HCT116 (cell line): ENCODE measurements at places on chromosomes 3 and 15. TPM values are rescaled to one million over a fixed set of nuclear protein-coding genes. Genes with fewer than 3 reads are reported as not detected.

GRCh38 chr3:12194669-12195161 is 36.0 kb upstream of the TIMP4 start:
- peak; percentile 86 for DNase-seq

Gene CYP8B1
- total RNA-seq, result 0.12 TPM

GRCh38 chr15:59894835-59895234 is 109.3 kb upstream of the FOXB1 start:
- no peak for DNase-seq

DNA sequence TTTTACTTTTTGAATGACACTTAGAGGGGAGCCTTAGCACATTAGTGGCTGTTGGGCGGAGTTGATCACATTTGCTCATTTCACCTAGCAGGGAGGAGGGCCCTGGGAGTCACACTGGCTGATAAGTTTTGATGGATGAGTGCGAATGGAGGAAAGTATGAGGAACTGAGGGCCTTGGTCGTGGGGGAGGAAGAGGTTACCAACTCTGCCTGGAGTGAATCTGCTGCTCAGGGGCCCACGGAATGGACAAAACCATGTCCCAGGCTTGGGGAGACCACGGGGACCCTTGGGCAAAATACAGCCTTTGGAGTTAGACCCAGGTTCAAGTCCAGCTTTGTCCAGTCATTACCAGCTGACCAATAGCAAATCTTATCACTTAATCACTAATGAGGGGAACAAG is 5.1 kb upstream of the FLNB start:
- DNase-seq, result no peak

GRCh38 chr3:89449086-89449485 is 341.7 kb downstream of the EPHA3 start:
- DNase-seq, result no peak

DNA sequence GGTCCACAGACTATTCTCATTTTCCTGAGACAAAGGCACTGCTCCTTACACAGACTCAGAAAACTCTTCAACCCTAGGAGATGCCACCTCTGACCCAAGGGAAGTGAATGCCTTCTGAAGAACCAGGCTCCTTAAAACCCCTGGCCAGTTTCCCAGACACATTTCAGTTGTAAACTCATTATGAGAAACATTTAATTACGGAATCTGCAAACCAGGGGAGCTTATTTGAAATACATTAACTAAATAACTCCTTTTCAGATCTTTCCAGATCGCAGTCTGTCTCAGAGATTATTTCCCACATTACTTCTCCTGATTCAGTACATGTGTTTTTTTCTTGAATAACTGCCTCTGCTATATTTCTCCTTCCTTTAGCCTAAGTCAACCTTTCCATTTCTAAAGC is 17.6 kb downstream of the MYO5A start:
- no peak for DNase-seq

DNA sequence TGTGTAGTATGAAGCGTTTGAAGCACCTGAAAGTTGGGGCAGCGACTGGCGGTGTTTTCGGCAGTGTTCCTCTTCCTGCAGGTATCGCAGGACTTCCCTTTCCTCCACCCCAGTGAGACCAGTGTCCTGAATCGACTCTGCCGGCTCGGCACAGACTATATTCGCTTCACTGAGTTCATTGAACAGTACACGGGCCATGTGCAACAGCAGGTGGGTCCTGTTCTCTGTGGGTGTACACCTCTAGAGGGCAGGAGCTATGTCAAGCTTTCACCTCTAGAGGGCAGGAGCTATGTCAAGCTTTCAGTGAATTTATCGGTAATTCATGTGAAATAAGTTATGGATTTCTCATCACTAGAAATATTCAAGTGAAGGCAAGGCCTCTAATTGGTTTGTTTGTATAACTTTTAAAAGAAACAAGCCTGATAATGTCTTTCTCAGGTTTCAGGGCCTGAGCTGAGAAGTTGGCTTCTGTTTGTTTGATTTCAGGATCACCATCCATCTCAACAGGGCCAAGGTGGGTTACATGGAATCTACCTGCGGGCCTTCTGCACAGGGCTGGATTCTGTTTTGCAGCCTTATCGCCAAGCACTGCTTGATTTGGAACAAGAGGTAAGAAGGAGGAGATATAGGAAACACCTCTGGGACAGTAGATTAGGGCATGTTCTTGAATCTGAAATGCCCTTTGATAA is 5.3 kb downstream of the TUBGCP4 start:
- peak; percentile 27 for DNase-seq

- DNase-seq, result no peak
Measured at GRCh38 chr3:49341996-49342395, 2.1 kb upstream of the USP4 start.

DNA sequence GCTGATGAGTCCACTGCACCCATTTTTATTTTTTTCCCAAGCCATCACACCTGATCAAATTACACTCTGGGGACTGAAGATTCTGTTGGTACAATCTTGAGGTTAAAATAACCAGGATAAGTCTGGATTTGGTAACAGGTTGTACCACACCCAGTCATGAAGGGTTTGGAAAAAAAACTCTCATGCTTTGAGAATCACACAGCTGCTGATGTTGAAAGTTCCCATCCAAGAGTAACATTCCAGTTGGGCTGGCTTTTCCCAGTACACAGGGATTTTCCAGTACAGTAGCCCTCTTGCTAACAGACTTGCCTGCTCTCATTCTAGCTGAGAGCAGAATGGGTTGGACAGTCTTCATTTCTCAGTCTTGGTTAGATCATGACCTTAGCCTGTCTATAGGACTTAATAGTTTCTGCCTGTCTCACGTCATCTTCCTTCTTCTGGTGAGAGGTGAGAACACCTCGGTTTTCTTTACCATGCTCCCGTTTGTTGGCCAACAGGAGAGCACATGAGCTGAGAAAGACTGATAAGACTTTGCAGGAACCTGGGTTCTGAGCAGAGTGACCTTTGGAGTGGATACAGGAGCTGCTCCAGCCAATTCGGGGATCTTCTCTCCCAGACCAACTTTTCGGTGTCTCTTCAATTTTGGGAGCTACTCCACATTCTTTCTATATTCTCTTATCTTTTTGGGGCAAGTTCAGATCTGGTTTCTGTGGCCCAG is 300.1 kb upstream of the LYSMD4 start:
- DNase-seq, result no peak

Gene SLC38A3
- 3.1 TPM for total RNA-seq

DNA sequence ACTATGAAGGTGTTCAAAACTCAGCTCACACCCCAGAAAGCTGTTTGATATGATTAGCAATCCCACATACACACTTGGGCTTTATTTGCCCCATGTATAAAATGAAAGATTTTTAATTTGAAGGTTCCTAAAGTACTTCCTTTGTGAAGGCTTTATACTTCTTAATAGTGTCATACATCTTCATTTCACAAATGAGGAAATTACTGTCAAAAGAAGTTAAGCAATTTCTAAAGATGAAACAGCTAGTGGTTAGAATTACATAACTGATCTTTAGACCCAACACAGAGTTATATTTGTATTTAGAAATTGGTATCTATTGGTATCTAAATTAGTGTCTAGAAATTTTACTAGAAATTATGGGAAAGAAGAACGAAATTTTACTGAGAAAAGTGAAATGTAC is 7.1 kb downstream of the CD200R1 start:
- DNase-seq, result no peak

Gene HAPLN3
- 10.9 TPM for total RNA-seq

Gene PYGO1
- total RNA-seq, result 0.34 TPM

Gene FYCO1
- 15.8 TPM for total RNA-seq

- peak; percentile 92 for DNase-seq
Measured at GRCh38 chr3:160565442-160566403, at the start of gene KPNA4. Gene KPNA4 (minus strand): TSS chr3:160565571. CDS start chr3:160565282, 289 bp downstream.

DNA sequence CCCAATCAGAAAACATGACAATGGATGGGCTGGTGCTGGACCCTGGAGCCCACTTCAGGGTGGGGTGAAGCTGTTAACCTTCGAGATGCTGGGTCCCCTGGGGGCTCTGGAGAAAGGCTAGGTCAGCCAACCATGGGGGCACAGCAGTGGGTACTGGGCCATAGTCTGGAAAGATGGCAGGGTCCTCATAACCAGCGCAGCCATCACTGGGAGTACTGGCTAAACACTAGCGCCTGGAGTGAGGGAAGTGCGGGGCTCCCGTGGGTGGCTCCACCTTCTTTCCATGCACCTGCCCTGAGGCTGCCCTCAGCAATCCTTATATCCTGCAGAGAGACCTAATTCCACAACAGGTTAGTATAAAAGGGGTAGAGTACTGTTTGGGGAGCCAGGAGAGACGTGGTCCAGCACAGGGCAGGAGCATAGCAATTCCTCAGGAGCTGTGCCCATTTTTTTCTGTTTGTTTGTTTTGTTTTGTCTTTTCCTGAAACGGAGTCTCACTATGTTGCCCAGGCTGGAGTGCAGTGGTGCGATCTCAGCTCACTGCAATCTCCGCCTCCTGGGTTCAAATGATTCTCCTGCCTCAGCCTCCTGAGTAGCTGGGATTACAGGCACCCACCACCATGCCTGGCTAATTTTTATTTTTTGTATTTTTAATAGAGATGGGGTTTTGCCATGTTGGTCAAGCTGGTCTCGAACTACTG is 122.6 kb upstream of the MEF2A start:
- DNase-seq, result no peak

Gene FSIP1
- 0.42 TPM for total RNA-seq

Gene BNC1
- total RNA-seq, result not detected

GRCh38 chr3:77262361-77262760 is 222.5 kb downstream of the ROBO2 start:
- no peak for DNase-seq

Gene TP63
- not detected for total RNA-seq

Gene ITPKA
- total RNA-seq, result 10.8 TPM

GRCh38 chr3:186492385-186492984 is 51.7 kb downstream of the CRYGS start:
- no peak for DNase-seq

GRCh38 chr3:122003606-122004005 is 18.4 kb downstream of the ILDR1 start:
- DNase-seq, result no peak

- no peak for DNase-seq
Measured at GRCh38 chr3:8665407-8665896, 20.9 kb upstream of the SSUH2 start.

DNA sequence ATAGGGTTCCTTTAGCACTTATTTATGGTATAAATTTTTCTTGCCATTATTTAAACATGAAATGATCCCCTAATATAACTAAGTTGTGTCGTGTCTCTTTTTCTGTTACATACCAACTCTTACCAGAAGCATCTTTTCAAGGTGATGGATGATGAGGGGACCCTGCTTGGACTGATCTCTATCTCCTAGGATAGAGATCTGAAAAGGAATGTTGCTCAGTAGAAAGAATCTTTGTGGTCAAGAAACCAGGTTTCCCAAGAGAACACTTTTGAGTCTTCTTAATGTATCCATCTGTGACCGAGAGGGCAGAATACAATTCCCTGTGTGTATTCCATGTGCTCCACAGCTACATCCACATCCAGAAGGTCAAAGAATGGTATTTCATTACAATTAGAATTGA is 409.7 kb downstream of the MAGI1 start:
- DNase-seq, result no peak

- no peak for DNase-seq
Measured at GRCh38 chr3:50961386-50961785, 286.7 kb downstream of the DOCK3 start.

- DNase-seq, result no peak
Measured at GRCh38 chr3:127193775-127194174, 844 bp downstream of the PRR23E start.

Gene LMOD3
- not detected for total RNA-seq

GRCh38 chr3:100155590-100155989 is 41.3 kb upstream of the FILIP1L start:
- DNase-seq, result no peak

GRCh38 chr3:11195201-11195600 is 40.9 kb downstream of the HRH1 start:
- DNase-seq, result no peak

Gene SNX22
- total RNA-seq, result 6.3 TPM

DNA sequence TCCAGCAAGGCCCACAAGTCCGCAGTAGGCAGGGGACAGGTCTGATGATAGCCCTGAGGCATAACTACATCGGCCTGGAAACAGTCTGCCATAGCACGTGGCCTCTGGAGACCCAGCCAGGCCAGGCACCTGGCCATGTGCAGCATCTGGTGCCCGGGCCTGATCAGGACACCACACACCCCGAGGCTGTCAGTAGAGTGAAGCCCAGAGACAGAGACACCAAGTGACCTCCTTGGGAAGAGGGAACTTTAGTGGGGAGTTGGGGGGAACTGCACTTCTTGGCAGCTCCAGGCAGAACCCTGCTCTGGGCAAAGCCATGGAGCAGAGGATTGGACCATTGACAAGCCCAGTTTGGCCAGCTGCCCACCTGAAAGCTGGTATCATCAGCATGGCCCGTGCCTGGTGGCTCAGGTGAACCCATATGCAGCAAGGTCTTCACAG is 1.2 kb downstream of the SHISA5 start:
- DNase-seq, result no peak

- DNase-seq, result no peak
Measured at GRCh38 chr15:31385736-31386135, 59.1 kb downstream of the KLF13 start.

DNA sequence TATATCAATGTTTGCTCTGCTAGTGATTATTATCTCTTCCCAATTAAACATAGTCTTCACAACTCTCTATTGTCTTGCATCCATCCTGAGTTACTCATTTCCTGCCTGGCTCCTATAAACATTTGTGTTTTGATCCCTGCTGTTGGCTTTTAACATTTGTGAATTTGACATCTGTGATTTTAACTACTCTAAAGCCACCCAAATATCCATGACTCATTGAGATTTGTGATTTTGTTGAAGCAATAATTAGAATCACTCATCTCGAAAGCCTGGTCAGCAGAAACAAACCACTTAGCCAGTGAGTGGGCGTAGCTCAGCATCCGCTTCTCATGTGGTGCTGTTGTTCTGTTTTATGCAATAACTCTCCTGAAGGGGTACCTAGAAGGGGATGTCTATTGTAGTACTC is 174.3 kb upstream of the ZBTB20 start:
- DNase-seq, result no peak

Gene CSTA
- 11.0 TPM for total RNA-seq

DNA sequence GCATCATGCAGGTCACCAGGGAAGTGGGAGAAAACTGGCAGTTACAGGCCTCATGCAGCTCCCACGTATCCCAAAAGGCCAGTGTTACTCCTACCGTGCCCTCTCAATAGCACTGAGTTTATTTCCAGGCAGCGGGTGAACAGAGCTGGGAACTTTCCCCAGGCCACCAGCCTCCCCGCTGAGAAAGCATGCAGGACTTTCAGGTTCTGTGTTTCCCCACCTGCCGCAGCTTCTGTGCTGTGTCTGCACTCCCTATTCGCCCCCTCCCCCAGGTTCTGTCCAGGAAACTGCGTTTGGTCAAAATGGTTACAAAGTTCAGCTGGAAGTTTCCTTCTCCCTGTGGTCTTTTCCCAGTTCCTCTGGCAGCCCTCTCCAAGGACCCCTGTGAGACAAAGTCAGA is 21.4 kb downstream of the NEK11 start:
- no peak for DNase-seq

Gene PLA2G4E
- total RNA-seq, result not detected

Gene SEMA3B
- 46.2 TPM for total RNA-seq
